ENCODE measurements at places on chromosomes 12 and 14.
A peak's percentile ranks its signal among the peaks of the same experiment; 100 is the strongest.

- peak; percentile 65 for DNase-seq
These were observed 214.9 kb downstream of the ADAMTS20 start for GRCh38 chr12:43336962-43337555.

- peak; percentile 74 for DNase-seq
These were observed 53.7 kb downstream of the APAF1 start for GRCh38 chr12:98698603-98699463.

- no peak for DNase-seq
These were observed 145.0 kb downstream of the AACS start for GRCh38 chr12:125210104-125210755.

GRCh38 chr14:20179880-20180279, 10.8 kb upstream of the OR11G2 start:
- no peak for DNase-seq

DNA sequence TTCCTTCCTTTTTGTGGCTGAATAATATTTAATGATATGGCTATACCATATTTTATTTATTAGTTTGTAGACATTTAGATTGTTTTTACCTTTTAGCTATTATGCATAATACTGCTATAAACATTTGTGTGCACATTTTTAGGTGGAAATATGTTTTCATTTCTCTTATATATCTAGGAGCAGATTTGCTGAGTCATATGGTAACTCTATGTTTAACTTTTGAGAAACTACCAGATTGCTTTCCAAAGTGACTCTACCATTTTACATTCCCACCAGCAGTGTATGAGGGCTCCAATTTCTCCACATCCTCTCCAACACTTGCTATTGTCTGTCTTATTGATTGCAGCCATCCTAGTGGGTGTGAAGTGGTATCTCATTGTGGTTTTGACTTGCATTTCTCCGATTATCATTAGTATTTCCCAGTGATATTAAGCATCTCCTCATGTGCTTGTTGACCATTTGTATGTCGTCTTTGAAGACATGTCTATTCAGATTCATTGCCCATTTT, 160.2 kb downstream of the KICS2 start:
- DNase-seq: no peak

DNA sequence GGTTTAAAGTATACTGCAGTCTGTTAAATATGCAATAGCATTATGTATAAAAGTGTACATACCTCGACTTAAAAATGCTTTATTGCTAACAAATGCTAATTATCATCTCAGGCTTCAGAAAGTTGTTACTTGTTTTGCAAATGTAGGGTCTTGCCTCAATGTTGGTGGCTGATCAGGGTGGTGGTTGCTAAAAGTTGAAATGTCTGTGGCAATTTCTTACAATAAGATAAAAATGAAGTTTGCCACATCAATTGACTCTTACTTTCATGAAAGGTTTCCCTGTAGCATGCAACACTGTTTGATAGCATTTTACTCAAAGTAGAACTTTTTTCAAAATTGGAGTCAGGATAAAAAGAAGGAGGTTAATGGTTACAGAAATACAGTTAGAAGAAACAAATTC, 407.7 kb upstream of the OR4E1 start:
- no peak for DNase-seq

GRCh38 chr12:34407813-34408212, 385.5 kb downstream of the ALG10 start:
- no peak for DNase-seq

GRCh38 chr12:107029081-107029480, 42.1 kb upstream of the MTERF2 start:
- no peak for DNase-seq

GRCh38 chr12:48882972-48883304, 17.3 kb upstream of the RND1 start:
- no peak for DNase-seq

DNA sequence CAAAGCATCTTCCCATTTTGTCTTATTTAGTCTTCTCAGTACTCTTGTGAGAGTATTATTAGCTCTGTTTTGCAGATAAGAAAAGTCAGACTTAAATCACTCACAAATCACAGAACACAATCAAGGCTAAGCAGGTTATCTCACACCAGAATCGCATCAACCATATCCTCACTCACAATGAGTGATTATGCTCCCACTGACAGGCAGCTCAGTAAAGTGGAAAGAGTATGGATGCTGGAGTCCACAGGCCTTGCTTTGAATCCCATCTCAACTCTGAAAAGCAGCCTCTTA, 43.1 kb downstream of the TTC7B start:
- no peak for DNase-seq

DNA sequence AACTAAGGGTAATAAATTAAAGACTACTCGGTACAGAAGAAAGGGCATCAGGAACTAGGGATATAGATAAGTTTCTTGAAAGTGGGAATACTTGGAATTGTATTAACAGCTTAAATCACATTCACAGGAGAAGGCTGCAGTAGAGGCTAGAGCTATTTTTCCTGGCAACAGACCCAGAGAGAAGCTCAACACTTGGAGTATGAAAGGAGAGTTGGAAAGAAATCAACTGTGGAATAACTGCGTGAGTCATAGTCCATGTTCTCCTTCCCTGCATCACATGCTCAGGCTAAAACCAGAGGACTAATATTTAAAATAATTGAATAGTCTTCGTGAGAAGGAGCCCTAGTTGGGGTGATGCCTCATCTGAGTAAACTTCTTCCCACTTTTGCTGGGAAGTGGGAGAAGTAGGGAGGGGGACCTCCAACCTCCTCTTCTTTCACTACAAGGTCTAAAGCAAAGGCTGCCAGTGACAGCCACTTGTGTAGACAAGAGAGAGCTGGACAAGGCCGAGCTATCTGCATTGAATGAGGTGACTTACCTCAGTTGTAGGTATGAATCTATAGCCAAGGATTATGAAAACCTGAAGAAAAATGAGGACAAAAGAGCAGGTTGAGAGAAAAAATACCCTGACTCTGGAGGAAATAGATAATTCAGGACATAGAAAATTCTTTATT, 32.7 kb downstream of the DYRK2 start:
- no peak for DNase-seq

DNA sequence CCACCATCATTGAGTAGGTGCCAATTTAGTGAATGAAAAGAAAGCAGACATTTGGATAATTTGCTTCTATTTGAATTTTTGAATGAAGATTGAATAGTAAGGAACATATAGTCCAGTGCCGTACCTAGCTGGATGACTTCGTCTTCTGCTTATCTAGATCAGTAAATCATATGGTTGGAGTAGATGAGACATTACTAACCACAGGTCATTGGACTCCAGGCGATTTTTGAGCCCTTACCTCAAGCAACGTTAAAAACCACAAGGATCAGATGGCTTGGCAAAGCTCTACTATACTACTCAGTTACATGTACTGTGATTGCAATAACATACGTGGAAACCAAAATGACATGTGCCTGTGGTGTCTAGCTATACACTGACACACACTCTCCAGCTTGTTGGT, 1.7 kb upstream of the SPATS2 start:
- DNase-seq: no peak

- no peak for DNase-seq
These were observed 17.5 kb upstream of the BEGAIN start for GRCh38 chr14:100604709-100605108.

- DNase-seq: no peak
These were observed 57.1 kb downstream of the NKX2-1 start for GRCh38 chr14:36462890-36463289.

DNA sequence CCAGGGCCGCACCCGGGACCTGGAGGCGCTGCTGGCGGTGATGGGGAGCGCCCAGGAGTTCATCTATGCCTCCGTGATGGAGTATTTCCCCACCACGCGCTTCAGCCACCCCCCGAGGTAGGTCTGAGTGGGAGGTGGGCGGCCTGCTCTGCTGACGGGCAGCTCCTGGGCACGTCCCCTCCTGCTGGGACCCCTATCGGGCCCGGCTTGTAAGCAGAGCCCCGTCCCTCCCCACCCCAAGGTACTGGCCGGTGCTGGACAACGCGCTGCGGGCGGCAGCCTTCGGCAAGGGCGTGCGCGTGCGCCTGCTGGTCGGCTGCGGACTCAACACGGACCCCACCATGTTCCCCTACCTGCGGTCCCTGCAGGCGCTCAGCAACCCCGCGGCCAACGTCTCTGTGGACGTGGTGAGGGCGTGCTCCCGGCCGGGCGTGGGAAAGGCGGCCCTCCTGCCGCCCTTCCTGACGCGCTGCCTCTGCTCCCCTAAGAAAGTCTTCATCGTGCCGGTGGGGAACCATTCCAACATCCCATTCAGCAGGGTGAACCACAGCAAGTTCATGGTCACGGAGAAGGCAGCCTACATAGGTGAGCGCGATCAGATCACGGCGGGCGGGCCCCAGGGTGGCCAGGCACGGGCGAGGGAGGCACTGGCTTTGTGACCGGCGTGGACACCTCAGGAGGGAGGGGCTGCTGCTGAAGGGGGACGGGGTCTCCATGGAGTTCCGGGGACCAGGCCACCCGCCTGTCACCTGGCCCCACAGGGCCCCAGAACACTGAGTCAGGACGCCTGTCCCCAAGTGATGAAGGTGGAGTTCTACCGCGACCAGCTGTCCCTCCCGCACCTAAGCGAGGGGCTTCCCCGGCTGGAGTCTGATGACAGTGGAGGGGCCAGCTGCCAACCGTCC, 7.3 kb downstream of the PLD4 start:
- no peak for DNase-seq

DNA sequence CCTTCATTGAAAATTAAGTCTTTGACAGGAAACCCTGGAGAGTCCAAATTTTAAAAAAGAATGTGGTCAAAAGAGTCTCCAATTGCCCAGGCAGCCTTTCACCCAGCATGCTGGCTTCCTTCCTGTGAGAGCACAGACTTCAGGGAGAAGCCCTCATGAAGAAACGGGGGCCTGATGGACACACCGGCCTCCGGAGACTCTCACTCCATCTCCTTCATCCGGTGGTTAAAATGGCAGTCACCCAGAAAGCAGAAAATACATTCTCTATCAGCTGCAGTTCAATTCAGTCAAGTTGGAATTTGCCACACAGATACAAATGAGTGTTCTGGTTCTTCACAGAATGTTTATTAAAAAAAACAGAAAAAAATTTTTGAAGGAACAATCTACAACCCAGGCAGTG, 56.5 kb downstream of the CPM start:
- DNase-seq: peak; percentile 25

GRCh38 chr14:24690492-24690891, 56.5 kb upstream of the GZMB start:
- peak; percentile 14 for DNase-seq

GRCh38 chr12:109579639-109580038, 6.0 kb downstream of the MVK start:
- no peak for DNase-seq

GRCh38 chr14:68104518-68104917, 284.9 kb downstream of the RAD51B start:
- no peak for DNase-seq

GRCh38 chr12:125122668-125123067, 57.4 kb downstream of the AACS start:
- DNase-seq: no peak

DNA sequence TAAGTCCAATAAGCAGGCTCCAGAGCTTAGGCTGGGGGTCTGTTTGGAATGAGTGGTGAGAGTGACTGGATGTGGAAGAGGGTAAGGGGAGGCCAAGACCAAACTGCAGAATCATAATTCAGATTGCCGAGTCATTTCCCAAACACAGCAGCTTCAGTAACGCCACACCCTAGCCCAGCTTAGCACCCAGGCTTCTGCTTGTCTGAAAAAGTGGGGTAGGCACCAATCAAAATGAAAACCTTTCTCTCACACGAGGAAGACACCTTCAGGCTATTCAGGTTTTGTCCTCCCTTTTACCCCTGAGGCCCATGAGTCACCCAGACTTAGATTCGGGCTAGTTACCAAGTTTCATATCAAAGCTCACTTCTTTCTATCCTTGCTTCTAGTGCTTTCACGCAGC, 306.1 kb downstream of the DAD1 start:
- no peak for DNase-seq

DNA sequence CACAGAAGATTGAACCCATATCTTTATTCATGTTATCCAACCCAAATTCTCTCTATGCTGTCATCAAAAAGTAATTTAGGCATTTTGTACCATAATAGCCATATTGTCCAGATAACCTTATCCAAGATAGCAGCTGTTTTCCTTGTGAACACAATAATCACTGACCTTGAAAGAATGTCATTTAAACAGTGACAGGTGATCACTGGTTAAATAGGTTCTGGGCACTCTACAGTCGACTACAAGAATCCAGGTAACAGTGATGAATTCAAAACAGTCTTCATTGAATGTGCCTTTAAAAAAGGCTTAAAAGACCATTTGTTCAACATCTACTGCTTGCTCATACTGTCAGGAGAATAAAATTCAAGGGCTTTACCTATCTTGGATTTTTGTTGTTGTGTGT, 4.6 kb upstream of the SPX start:
- DNase-seq: no peak

GRCh38 chr12:77687321-77687720, 143.4 kb upstream of the NAV3 start:
- DNase-seq: no peak

- DNase-seq: no peak
These were observed 777 bp downstream of the ASCL1 start for GRCh38 chr12:102958073-102958829.

GRCh38 chr14:64074961-64075612, 219.1 kb downstream of the ESR2 start:
- DNase-seq: no peak

GRCh38 chr12:52878507-52879393, 26.1 kb downstream of the KRT8 start:
- no peak for DNase-seq

- DNase-seq: no peak
These were observed 29.3 kb downstream of the CMKLR1 start for GRCh38 chr12:108309674-108310312.

DNA sequence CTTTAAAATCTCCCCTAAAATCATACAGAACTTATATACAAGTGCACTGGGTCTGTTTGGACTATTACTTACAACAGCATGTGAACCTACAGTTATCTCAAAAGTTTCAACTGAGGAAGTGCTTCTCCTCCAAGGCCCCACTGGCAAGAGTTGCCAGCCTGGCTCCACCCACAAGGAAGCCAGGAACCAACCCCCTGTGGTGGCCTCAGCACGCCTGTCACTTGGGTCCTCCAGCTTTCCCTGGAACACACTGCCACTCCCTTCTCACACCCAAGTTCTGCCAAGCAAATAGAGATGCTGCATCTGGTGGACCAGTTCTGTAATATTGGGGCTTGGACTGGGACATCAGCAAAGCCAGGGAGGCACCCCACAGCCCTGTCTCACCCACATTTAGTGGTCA, 115.4 kb downstream of the GCH1 start:
- no peak for DNase-seq

- DNase-seq: no peak
These were observed 11.8 kb downstream of the PAPLN start for GRCh38 chr14:73249108-73249507.

Data from Kasumi-1 (cell line).